Endothelial cell (in vitro differentiated cells): ENCODE measurements at places on chromosomes 7 and 10. TPM values are rescaled to one million over a fixed set of nuclear protein-coding genes. Genes with fewer than 3 reads are reported as not detected.

GRCh38 chr7:2046581-2047565 is 185.9 kb downstream of the MAD1L1 start:
- DNase-seq: no peak

- no peak for DNase-seq
These were observed 512 bp upstream of the VIM start for GRCh38 chr10:17227367-17228090.

DNA sequence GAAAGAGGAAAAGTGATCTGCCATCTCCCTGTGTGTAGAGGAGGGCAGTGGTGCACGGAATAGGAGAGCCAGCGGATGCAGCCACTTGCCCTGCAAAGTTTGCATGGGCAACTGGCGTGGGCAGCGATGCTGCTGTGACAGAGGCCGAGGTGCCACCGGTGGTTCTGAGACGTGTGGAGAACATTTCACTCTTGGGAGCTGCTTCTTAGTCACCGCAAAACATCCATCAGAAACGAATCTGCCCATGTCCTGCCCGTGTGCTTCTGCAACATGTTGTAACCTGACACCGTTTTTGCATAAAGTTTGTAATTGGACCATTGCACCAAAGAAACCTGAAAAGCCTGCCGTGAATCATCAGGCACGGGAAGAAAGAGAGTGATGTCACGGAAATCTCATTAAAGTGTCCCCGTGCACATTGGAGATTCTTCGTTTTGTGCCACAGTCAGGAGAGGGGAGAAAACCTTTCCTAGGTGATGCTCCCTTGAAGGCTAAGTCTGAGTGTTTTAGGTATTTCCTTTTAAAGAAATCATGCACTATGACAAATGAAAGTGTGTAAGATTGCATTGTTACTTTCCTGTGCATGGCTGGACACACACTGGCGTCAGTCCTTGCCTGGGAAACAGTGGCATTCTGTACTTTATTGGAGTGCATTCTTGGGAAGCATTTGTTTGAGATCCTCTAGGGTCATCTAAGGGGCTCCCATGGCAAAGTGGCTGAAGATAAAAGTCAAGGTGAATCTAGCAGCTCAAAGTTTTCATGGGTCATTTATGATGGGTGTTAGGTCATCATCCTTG is 302.6 kb downstream of the KLF6 start:
- no peak for DNase-seq

DNA sequence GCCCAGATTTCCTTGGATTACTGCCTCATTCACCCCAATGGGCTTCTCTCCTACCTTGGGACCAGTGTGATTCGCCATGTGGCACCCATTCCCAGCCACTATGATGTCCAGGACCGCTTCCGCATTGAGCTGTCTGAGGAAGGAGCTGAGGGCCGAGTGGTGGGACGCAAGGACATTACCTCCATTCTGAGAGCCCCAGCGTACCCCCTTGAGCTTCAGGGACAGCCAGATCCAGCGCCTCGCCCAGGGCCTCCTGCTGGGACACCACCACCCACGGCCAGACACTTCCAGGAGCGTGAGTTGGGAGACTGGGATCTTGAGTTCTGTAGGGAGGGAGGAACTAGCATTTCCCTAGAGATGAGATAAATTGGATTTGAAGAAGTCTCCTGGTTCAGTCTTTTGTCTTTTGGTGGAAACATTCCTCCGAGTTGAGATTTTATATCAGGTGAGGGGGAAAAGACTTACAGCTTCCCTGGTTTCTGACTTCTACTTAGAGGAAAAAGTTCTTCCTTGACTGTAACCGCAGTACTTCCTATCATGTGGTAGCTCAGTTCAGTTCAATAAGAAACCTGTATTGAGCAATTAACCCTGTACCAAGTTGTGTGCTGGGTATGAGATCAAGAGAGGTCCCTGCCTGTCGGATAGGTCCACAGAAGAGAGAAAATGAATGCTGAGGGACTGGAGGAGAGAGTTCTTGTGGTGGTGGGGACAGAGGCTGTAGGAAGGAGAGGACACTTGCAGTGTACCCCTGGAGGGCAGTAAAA is 1.3 kb downstream of the MOSPD3 start:
- DNase-seq: no peak

DNA sequence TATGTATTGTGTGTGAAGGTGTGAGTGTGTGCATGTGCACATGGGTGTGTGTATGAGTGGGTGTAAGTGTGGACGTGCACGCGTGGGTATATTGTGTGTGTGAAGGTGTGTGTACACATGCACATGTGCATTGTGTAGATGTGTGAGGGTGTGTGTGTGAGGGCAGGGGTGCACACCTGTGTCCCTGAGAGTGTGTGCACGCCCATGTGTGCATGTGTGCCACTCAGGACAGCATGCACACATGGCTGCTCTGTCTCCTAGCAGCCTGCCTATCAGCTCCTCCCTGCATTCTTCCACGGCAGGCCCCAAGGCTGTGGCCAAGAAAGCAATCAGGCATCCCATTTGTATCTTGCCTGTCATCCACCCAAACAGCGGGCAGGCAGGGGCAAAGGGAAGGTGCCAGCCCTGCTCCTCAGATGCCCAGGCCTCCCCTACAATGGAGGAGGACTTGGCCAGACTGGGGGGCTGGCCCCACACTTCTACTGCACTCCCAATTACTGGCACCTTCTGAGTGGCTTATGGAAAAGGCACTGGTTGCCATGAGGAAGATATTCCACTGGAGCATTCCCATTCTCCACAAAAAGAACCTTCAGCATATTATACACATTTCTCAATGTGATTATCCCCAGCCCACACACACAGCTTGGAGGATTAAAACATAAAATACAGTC is 380.4 kb upstream of the ZMIZ1 start:
- DNase-seq: no peak

DNA sequence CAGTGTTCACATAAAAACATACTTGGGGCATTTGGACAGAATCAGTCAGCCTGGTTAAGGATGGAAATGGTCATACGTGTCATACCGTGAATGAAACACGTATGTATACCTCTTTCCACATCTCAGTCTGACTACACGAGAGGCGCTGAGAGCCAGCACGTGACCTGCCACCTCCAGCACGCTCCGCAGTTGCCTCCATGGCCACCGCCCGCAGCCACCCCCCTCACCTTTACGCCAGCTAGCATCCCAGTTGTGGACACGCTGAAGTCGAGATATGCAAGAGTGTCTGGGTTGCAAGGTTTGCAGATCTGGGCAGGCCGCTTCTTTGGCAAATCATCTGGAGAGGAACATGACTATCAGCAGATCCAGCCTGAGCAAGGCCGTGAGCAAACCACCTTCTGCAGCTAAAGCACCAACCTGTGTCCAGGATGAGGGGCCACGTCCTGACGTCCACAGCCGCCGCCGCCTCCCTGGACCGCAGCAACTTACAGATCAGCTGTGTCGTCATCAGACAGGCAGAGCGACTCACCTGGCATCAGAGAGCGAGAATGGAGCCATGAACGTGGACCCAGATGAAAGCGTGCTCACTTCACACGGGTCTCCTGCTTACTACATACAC is 209.4 kb downstream of the ZMYND11 start:
- DNase-seq: no peak

- DNase-seq: no peak
These were observed 72.1 kb downstream of the ARMC3 start for GRCh38 chr10:22999942-23000341.

DNA sequence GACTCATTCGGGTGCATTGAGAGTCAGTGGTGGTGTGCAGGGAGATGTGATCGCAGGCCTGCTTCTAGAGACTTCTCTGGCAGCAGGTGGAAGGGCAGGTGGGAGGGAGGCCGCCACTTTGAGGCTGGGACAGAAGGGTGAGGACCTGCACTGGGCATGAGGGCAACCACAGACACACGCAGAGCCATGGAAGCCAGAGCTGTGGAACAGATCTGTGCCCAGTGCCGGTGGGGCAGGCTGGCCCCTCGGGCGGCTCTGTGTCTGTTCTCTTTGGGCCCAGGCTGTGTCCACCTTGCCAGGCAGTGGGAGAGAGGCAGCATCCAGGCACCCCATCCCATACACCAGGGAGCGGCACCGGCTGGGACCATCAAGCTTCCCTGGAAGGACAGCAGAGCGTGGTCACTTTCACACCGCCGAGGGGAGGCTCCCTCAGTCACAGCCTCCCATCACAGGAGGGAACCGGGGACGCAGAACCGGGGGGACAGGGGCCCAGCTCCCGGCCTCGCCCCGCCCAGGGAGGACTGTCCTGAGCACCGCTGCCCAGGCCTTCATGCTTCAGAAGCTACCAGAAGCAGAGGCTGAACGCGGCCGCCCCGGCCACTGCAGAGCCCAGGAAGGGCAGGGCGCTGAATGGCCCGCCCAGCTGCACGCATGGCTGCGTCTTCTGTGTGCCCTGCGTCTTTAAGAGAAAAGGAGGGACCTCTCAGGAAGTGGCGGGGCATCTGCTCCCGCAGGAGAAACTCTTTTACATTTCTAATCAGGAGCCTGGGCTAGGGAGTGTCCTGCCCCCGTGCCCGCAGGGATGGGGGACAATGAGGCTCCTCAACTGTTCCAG is 32.1 kb downstream of the EN2 start:
- no peak for DNase-seq

- no peak for DNase-seq
These were observed 52.0 kb downstream of the THNSL1 start for GRCh38 chr10:25068152-25069058.

DNA sequence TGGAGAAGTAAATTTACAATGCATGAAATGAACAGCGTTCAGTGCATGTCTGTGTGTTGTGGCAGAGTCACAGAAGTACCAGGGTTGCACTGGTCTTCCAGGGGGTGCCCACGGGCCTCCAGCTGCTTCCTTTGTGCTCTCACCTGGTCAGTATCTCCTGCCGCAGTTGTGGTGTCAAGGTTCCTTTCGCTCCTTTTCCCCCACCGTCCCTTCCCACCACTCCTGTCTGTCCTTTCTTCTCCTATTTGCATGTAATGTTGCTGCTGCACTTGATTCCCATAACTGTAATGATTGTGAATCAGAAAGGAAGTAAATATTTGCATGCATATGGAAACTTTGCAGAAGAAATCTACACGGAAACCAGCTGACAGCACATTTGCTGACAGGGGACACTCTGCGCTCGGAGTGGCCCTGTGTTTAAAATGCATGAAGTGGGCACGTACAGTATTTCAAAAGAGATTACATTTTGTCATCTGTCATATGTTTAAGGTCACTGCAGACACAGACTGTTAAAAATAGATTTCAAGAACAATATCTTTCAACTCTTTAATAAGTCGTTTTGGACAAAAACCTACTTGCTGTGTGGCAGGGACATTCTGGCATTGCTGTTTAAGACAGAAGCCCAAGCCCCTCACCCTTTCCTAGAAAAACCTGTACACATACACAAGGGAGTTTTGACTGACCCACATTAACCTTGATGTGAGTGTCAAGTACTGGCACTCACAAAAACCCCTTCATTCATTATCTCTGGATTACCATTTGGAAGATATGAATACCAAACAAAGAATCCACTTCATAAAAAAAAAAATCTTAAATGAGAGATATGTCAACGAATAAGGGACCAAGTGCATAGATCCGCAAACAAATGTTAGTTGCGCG is 336.7 kb upstream of the KLF6 start:
- DNase-seq: no peak

DNA sequence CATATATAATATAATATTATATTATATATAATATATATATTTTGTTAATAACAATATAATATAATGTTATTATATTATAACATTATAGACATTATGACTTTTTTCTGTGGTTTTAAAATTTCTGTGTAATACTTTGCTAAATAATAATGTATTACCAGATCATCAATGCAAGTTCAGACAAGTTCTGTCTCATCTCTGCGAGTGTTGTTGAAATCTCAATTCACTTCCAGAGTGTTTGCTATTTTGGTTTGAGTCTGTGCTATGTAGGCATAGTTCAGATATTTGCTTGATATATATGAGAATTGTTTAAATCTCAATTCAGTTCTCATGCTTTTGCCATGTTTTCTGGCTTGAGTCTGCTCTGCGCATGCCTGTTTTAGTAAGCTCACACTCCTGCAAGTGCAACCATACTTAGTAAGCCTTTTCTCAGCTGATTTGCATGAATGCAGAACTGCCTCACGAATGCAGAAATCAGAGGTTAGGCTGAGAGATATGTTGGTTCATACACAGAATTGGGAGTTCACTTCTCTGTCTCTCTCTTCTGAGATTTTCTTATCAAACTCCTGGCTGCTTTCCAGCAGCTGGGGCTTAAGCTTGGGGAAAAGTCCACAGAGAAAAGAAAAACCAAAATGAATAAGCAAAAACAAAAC is 830.2 kb upstream of the SORCS1 start:
- DNase-seq: no peak

GRCh38 chr7:48452218-48452617 is 281.0 kb downstream of the ABCA13 start:
- DNase-seq: no peak

DNA sequence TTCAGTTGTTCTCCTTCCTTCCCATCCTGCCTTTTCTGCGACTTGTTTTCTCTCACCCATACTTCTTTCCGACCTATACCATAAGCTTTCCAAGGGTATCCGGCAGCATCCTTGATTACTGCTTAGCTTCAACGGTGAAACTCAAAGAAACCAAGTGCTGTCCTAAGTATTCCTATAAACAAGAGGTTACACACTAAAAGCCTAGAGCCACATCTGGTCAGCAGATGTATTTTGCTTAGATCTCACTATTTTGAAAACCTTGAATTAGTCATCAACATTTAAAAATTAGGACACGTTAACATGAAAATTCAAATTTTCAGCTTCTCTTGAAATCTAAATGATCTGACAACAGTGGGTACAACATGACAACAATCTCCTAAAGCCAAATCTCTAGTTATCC is 20.0 kb downstream of the ARHGAP21 start:
- no peak for DNase-seq

DNA sequence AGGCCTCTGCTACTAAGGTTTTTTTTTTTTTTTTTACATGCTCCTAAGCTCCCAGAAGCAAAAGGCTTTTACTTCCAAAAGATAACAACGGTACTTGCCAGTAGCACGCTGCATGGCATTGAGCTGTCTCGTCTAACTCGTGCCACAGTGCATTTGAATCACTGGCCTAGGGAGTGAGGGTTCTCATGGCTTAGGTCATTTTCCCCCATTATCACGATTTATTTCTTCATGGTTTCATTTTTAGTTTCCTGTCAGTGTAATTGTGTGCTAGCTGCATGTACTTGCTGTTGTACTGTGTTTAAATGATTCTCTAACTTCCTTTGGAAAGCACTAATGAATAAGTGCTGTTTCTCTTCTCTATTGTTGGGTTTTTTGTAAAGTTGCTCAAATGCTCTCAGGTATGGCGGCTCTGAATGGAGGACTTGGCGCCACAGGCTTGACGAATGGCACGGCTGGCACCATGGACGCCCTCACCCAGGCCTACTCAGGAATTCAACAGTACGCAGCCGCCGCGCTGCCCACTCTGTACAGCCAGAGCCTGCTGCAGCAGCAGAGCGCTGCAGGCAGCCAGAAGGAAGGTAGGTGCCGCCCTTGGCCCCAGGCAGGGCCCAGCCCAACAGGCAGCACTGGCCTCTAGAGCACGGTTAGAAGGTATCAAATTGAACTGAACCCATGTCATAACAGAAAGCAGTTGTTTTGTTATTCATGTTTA is 290.5 kb downstream of the USP6NL start:
- DNase-seq: no peak

Gene ASIC3
- total RNA-seq: 3.4 TPM

Gene VENTX
- 0.23 TPM for total RNA-seq

Gene PRSS2
- total RNA-seq: 2.0 TPM

Gene CHN2
- 3.4 TPM for total RNA-seq

Gene PIK3CG
- total RNA-seq: 2.4 TPM

Gene ERVW-1
- not detected for total RNA-seq

Gene RAPGEF5
- 135 TPM for total RNA-seq

Gene SLC37A3
- 76.7 TPM for total RNA-seq

Gene CRHR2
- 0.38 TPM for total RNA-seq

Gene NME8
- not detected for total RNA-seq

Gene LRRTM3
- not detected for total RNA-seq

Gene VWDE
- total RNA-seq: 3.2 TPM

Gene AASS
- 41.9 TPM for total RNA-seq

Gene SPRN
- 0.28 TPM for total RNA-seq

Gene AKR1C3
- 2.8 TPM for total RNA-seq
